GM18507 (cell line): ENCODE measurements at places on chromosomes 2 and 18.
A peak's percentile ranks its signal among the peaks of the same experiment; 100 is the strongest.

- no peak for DNase-seq
Observed at GRCh38 chr18:36947820-36948348, 119.0 kb downstream of the KIAA1328 start.

GRCh38 chr18:61502472-61502871, 169.2 kb downstream of the CDH20 start:
- peak; percentile 2 for DNase-seq

GRCh38 chr2:95122197-95122551, 566 bp upstream of the MRPS5 start:
- DNase-seq = no peak

GRCh38 chr2:166106431-166107015, 21.3 kb downstream of the SCN1A start:
- no peak for DNase-seq

DNA sequence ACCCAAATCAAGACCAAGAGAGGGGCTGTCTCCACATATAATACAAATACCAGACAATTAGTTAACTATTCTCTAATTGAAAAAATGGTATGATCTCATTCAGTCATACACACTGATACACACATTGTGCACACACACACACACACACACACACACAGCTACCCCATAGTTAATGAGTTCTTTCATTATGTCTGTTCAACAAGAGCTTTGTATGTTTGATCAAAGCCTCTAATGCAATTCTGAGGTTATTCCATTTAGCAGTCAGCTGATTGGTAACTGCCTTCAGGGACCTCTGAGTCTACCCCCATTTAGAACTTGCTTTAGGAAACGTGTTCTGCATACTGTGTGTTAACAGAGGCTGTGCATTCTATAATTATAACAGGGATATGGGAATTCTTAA, 741.4 kb upstream of the LRRTM4 start:
- no peak for DNase-seq

DNA sequence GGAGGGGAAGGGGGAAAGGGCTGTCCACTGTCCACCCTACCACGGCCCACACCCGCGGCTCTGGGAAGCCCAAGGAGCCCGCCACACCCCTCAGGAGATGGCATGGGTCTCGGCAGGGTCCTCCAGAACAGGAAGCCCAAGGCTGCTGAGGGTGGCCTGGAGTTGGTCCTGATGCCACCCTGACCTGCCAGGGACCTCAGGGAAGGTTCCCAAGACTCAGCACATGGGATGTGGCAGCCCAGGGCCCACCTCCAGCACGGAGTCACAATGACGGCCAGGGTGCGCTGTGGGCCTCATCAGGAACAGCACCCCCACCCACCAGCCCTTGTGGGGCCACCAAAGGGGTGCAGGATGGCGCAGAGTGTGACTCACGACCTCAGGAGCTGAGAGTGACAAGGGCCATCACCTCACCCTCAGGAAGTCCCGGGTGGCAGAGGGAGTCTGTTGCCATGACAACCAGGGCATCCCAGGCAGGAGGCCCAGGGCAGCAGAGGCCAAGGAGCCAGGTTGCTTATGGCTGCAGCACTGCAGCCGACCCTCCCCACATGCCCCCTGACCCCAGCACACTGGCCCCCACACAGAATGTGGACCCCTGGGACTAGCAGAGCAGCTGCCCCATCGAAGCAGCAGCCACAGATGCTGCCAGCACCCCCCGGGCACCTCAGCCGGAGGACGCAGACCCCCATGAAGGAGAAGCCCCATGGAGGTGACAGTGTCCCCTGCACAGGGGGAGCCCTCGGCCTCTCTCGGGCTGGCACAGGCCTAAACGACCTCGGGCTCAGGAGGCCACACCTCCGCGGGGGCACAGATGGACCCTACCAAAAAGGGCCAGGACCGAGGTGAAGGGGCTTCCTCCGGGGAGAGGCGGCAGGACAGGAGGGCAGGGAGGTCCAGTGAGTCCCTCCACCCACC, 34.3 kb downstream of the KIF1A start:
- no peak for DNase-seq

GRCh38 chr2:20563833-20564232, 87.1 kb downstream of the HS1BP3 start:
- DNase-seq = no peak

DNA sequence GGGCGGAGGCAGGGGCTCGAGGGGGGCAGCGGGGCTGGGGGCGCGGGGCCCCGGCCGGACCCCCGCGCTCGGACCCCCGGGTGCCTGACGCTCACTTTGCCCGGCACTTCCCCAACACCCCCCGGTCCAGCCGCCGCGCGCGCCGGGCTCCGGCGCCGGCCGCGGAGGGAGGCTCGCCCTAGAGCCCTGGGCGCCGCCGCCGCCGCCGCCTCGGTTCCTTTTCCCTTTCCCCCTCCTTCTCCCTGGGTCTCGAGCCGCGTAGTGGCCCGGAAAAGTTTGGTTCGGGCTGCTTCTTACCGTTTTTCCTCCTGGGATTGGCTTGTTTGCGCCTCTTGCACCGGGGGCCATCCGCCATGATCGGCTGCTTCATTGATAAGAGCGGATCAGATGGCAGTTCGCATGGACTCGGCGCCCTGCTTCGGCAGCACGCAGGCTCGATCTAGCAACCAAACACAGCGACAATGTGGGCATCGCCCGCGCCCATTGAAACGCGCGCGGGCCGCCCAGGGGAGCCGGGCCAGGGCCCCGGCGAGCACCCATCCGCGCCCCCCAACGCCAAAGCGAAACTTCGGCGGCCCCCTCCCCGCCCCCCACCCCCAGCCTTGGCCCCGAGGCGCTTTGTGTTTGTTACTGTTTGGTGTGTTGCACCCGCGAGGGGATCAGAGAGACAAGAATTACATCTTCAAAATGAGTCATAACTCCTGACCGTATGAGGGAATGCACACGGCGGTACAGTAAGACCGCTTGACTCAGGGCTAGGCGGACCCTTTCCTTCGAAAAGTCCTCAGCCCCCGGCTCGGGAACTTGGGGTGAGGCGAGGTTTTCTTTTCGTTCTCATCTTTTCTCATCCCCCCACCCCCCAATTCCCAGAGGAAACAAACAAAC, 2.7 kb downstream of the ZEB2 start:
- no peak for DNase-seq

GRCh38 chr2:109614715-109615636, 812 bp downstream of the SOWAHC start:
- DNase-seq = no peak
